ENCODE measurements at places on chromosomes 6 and 20.
A peak's percentile ranks its signal among the peaks of the same experiment; 100 is the strongest.

GRCh38 chr6:37205997-37206340 is 36.0 kb downstream of the PIM1 start:
- DNase-seq: no peak

DNA sequence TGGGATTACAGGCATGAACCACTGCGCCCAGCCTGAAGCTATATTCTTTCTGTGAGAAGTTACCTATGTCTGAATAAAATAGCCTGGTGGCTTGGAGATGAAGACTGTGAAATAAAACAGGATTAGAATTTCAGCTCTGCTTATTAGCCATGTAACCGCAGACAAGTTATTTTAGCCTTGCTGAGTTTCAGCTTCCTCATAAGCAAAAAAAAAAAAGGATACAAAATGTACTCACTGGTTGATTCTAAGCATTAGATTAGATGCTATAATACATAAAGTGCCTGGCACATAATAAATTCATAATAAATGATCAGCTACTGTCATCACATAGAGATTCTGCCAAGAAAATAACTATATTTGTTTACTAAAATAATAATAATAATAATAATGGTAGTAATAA is 98.8 kb downstream of the EPB41L2 start:
- DNase-seq: no peak

DNA sequence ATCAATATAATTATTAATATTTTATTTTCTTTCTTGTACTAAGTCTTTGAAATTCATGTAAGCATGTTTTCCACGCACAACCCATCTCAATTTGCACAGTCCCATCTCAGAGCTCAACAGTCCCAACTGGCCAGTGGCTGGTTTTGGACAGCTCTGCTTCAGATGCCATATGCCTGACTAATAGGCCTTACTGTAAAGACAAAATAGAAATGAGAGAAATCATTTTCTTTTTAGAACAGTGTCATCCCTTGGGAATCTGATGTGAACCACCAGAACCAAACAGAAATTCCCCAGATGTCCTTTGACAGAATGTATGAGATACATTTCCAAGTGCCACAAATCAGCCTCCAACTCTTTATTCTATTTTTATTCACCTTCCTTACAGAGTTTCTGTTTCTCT is 338.9 kb downstream of the ESR1 start:
- DNase-seq: no peak

- DNase-seq: no peak
Measured at GRCh38 chr6:118252474-118252873, 295.6 kb upstream of the PLN start.

DNA sequence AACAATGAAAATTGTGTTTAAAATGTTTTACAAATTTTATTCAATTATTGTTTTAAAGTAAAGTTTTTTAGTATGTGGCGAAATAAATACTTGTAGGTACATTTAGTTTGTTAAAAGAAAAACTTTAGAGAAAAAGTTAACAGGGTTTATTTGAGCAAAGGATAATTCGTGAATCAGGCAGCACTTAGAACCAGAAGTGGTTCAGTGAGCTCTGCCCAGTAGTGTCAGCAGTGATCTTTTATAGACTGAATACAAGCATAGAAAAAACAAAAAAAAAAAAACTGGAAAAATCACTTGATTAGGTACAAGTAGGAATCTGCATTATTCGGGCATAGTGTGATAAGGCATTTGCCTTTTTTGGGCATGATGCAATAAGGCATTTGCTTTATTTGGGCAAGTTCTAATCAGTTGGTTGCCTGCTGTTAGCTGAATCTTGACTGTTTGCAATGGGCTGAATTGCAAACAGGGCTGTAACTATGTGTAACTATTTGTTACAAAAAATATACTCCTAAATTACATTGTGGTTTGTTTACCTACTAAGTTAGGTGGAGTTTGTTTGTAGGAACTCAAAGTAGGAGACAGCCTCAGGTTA is 122.9 kb upstream of the MMS22L start:
- DNase-seq: no peak

DNA sequence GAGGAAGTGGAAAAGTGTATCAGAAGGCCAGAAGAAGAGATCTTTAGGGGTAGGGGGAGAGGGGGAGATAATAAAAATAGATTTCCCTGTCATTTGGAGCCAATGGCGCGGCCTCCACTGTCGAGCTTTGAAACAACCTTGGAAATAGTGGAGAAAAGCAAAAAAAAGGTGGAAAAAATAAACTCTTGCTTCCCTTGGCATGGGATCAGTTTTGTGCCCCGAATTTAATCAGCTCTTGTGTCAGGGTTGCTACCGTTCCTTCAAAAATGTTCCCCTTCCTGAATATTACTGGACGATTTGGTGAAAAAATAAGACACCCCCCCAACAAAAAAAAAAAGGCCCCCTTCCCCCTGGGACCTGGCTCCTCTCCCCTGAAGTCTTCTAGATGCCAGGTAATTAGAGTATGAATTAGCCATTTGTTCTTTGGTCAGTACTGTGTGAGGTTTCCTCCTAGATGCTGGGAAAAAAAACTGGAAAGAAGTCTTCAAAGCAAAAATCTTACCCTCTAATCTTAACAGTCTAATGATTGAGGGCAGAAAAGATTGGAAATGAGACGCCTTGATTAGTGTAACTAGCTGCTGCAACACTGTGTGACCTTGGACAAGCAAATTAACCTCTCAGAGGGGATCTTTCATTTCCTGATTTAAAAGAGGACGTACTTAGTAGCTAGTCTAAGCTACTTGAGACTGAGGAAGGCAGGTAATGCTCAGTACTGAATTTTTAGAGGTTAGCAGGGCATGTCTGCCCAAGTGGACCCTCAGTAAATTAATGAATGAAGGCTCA is 872 bp upstream of the RBM39 start:
- DNase-seq: no peak

GRCh38 chr6:157379656-157380457 is 1.1 kb upstream of the ZDHHC14 start:
- DNase-seq: peak; percentile 52

DNA sequence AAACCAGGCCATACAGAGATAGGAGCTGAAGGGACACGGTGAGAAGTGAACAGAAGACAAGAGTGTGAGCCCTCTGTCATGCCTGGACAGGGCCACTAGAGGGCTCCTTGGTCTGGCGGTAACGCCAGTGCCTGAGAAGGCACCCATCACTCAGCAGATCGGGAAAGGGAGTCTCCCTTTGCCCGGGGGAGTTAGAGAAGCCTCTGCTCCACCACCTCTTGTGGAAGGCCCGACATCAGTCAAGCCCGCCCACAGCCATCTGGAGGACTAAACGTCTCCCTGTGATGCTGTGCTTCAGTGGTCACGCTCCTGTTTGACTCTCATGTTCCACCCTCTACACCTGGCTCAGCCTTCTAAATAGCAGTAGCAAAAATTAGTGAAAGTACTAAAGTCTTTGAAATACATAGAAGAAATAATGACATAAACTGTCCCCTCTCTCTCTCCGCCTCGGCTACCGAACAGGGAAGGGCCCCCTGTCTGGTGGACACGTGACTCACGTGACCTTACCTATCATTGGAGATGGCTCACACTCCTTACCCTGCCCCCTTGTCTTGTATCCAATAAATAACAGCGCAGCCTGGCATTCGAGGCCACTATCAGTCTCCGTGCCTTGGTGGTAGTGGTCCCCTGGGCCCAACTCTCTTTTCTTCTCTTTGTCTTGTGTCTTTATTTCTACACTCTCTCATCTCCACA is 66.7 kb downstream of the RPP21 start:
- no peak for DNase-seq

GRCh38 chr20:16612706-16613105 is 39.5 kb upstream of the KIF16B start:
- no peak for DNase-seq

DNA sequence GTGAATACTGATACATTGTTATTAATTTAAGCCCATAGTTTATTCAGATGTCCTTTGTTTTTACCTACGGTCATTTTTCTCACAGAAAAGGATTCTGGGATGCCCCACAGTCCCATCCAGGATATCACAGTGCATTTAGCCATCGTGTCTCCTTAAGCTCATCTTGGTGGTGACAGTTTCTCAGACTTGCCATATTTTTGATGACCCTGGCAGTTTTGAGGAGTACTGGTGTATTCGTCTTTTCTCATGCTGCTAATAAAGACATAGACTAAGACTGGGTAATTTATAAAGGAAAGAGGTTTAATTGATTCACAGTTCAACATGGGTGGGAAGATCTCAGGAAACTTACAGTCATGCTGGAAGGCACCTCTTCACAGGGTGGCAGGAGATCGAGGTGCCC is 295.9 kb upstream of the CDH4 start:
- no peak for DNase-seq

DNA sequence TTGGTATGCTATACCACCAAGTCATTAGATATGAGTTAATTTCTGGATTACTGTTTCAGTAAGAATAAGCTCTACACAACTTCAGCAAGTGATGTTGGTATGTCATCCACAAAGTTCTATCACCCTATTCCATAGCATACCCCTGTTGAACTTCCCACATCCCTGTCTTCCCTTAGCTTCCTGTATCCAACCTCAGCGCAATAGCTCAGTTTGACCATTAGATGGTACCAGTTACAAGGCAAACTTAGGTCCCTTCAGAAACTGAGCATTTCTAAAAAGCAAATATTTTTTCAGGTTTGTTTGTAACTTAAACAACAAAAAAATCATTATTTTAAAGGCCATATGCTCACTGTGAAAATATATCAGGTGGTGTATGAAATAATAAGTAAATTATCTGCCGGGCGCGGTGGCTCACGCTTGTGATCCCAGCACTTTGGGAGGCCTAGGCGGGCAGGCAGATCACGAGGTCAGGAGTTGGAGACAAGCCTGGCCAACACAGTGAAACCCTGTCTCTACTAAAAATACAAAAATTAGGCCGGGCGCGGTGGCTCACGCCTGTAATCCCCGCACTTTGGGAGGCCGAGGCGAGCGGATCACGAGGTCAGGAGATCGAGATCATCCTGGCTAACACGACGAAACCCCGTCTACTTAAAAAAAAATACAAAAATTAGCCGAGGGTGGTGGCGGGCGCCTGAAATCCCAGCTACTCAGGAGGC is 8.8 kb upstream of the MOG start:
- no peak for DNase-seq

DNA sequence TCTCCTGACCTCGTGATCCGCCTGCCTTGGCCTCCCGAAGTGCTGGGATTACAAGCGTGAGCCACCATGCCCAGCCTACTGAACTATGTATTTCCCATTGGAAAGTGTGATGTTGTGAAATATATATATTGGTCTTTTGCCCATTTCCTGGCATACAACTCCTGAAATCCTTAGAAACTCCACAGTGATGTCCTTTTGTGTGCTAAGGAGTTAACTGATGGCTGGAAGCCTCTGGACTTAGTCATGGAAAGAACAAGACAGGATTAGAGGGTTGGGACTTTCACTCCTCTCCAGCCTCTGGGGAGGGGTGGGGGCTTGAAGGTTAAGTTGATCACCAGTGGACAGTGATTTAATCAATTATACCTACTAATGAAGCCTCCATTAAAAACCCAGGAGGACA is 7.1 kb downstream of the PANK2 start:
- DNase-seq: no peak

- DNase-seq: no peak
Measured at GRCh38 chr6:34531580-34532201, 24.4 kb downstream of the SPDEF start.

DNA sequence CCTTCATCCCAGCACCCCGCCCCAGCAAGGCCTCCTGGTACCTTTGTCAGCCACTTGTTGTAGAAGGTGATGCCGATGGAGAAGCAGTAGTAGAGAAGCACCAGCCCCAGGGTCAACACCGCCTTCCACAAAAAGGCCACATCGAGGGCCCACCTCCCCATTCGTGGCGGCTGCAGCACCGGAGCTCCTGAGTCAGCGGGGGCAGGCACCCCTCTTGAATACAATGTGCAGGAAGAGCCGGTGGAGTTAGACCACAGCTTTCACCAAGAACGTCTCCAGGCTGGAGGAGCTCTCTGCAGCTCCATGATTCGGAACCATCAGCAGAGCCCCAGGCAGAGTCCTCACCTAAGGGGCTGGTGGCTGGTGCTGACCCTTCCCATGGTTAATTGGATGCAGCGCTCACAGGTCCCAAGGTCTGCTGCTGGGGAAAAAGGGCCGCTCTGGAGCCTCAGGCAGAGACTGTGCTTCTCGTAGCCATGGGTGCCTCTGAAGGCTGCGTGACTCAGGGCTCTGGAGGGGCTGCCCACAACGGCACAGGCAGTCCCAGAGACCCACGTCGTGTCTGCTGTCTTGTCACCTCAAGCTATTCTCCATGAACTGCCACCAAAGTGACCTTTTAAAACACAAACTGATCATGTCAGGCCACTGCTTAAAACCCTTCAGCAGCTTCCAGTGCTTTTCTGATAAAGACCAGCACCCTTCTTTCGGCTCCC is 47.9 kb downstream of the ELMO2 start:
- DNase-seq: no peak

DNA sequence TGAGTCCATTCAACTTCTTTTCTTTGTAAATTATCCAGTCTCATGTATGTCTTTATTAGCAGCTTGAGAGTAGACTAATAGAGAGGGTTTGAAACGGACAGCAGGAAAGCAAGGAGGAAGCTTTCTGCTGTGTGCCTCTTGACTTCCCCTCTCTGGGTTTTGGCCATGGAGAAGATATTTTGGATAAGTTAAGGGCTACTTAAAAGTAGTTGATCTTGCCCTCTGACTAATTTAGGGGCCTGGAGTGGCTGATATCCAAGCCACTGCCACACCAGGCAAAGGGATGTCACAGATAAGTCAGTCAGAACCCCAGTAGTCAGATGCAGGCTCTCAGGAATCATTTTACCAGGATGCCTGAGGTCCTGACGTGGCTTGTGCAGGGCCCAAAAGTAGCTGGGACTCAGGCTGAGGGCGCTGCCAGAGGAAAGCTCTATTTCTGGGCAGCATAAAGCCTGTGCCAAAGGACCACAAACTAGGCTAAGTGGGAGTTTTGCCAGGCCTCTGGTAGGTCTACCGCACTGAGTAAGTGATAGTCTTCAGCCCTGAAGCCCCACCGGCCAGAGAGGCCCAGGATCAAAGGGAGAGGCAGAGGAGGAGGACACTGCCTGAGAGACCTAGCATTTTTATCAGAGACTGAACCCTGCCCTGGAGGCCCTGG is 41.6 kb upstream of the IYD start:
- no peak for DNase-seq

DNA sequence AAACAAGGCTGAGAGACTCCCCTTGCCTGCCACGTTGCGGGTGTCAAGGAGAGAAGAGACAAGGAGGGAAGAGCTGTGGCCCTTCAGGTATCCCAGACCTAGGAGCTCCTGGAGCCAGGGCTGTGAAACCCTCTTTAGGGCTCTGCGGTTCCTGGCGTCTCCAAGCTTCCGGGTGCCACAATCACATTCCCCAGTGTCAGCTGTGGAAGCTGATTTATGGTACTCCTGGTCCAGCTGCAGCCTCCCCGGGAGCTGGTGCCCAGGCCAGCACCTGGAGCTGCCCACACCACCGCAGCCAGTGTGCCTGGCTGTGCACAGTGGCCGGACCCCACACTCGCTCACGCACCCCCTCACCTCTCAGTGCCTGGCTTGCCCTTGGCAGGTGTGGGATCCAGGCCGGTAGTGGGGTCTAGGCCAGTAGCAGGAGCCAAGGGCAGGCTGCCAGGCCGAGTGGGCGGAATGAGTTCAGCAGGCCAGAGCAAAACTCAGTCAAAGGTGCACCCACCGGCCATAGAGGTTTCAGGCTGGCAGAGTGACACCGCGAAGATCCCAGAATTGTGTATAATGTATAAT is 58.9 kb upstream of the L3MBTL3 start:
- no peak for DNase-seq
